Fibroblast of the aortic adventitia (primary cell): ENCODE measurements at places on chromosomes 5 and 9. TPM values are rescaled to one million over a fixed set of nuclear protein-coding genes. Genes with fewer than 3 reads are reported as not detected.

Gene PELO
- 9.2 and 18.9 TPM in 2 replicates for total RNA-seq

Gene FOXD1
- total RNA-seq: 0.74 and 4.2 TPM in 2 replicates

Gene KCNMB1
- total RNA-seq: not detected in 2 replicates

Gene FGF18
- total RNA-seq: 0.54 TPM in 1 of 2 replicates, not detected in the other
